ENCODE measurements at places on chromosomes 16 and 17. TPM values are rescaled to one million over a fixed set of nuclear protein-coding genes. Genes with fewer than 3 reads are reported as not detected.

Gene DPEP1
- total RNA-seq, result not detected

GRCh38 chr17:50833510-50834428, 1.6 kb upstream of the WFIKKN2 start:
- H3K27me3 ChIP-seq, result peaks cover 12% of the 10 kb centered on the region
- no peak overlapping the region for H3K4me3 ChIP-seq
- no peak for DNase-seq
- peaks cover 5% of the 10 kb centered on the region for H3K4me1 ChIP-seq
- no peaks in the 10 kb centered on the region for H3K36me3 ChIP-seq
- H3K27ac ChIP-seq, result no peak overlapping the region

DNA sequence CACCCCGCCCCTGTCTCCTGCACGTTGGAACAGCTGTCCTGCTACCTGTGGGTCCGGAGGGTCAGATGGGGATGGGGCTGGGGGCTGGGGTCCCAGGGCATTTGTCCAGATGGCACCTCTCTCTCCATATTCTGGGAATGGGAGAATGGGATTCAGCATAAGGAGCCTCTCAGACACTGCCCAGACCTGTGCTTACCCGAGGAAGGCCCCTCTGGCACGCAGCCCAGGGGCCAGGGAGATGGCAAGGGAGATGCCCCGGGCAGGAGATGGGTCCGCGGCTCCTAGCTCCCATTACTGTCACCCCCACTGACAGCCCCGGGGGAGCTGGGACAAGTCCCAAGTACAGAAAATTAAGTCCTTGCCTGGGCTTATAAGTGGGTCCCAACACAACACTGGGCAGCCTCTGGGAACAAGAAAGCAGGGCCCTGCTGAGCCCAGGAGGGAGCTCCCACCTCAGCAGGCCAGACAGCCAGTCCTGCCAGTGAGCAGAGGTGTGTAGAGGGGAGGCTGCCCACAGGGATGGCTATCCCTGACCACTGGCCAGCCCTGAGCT, 1.8 kb downstream of the VASN start:
- no peak overlapping the region for H3K27ac ChIP-seq
- peaks cover 7% of the 10 kb centered on the region for H3K4me1 ChIP-seq
- H3K36me3 ChIP-seq, result no peaks in the 10 kb centered on the region

DNA sequence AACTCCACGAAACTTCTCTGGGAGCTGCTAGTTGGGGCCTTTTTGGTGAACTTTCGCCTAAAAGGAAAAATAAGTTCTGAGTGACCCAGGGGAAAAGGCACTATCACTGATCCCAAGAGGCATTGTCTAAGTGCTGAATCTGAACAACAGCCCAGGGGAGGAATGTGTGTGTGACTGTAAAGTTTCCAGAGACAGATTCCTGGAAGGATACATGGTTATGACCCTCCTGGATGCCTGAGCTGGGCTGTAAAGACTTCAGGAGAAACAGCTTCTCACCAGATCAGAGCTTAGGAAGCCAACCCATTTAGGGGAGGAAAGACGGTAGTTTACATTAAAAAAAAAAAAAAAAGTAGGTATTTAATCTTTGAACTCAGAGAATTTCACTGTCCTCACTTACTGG, 20.2 kb downstream of the HIGD1B start:
- DNase-seq, result no peak
- no peaks in the 10 kb centered on the region for H3K27me3 ChIP-seq

- no peaks in the 10 kb centered on the region for H3K4me1 ChIP-seq
- no peak overlapping the region for H3K4me3 ChIP-seq
- no peaks in the 10 kb centered on the region for H3K27me3 ChIP-seq
- no peak for DNase-seq
- no peak overlapping the region for H3K27ac ChIP-seq
- H3K36me3 ChIP-seq, result peaks cover 2% of the 10 kb centered on the region
Observed at GRCh38 chr16:65281586-65281985, 159.7 kb upstream of the CDH11 start.

DNA sequence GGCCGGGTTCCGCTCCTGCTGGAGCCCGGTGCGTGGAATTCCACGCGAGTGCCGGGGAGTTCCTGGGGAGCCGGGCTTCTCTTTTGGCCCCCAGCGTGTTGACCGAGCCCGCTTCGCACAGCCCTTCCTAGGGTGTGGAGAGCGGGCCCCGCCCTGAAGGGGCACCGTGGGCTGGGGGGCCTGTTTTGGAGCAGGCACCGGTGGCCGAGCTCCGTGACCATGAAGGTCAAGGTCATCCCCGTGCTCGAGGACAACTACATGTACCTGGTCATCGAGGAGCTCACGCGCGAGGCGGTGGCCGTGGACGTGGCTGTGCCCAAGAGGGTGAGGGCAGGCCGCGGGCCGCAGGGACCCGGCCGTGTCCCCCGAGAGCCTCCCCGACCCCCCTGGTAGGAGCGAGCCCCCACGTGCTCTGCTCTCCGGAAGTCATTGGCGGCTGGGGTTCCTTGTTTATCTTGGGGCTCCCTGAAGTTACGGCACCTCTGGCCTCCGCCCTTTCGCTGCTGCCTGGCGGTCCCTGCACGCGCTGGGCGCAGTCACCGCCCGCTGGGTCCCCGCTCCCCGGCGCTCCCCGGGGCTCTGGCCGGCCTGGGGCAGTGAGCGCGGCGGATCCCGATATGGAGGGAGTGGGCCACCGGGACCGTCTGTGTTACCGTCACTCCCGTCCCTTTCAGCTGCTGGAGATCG, 528 bp downstream of the HAGHL start:
- peak; percentile 34 for DNase-seq
- H3K36me3 ChIP-seq, result no peaks in the 10 kb centered on the region
- H3K27me3 ChIP-seq, result no peaks in the 10 kb centered on the region
- H3K4me1 ChIP-seq, result peaks cover 6% of the 10 kb centered on the region
- no peak overlapping the region for H3K27ac ChIP-seq

Gene TBC1D26
- 0.74 TPM for total RNA-seq

DNA sequence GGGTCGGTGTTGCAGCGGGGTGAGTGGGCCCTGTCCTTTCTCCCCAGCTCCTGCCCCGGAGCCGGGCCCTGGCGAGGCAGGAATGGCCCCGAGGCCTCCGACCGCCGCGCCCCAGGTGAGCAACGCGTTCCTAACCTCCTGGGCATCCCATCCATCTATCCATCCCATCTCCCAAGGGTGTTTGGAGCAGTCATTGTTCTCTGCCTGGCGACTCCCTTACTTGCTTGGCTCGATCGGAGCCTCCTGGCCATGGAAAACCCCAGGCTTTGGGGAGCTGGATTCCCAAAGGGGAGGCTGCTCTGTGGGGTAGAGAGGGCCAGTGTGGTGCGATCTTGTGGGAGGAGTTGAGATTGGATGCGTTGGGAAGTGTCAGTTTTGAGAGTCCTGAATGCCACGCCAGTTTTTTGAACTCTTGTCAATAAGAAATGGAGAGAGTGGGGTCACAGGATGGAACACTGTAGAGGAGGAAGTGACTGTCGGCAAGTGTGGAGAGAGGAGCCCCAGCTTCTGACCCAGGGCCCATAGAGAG, 684 bp downstream of the ZFP90 start:
- H3K4me3 ChIP-seq, result peak overlapping the region; percentile 98
- DNase-seq, result peak; percentile 24
- peak overlapping the region; percentile 79 for H3K27ac ChIP-seq

GRCh38 chr16:79571065-79571902, 29.3 kb downstream of the MAF start:
- no peaks in the 10 kb centered on the region for H3K36me3 ChIP-seq
- H3K4me1 ChIP-seq, result no peaks in the 10 kb centered on the region
- no peak overlapping the region for H3K27ac ChIP-seq
- no peak for DNase-seq

DNA sequence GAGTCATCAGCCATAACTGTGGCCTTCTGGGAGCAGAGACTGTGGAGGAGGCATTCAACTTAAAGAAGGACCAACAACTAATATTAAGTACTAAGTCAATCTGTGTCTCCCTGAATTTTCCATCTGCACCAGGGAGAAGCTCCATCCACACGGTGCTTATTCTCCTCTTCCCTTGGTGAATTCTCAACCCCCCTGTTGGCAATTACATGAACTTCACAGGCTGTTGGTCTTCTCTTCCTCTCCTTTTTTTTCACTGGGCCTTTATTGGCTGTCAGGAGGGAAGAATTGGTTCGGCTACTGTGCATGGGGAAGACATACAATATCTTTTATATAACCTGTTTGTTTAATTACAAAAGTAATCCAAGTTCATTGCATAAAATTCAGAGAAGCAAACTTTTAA, 152.8 kb upstream of the IRX6 start:
- H3K36me3 ChIP-seq, result no peaks in the 10 kb centered on the region
- no peaks in the 10 kb centered on the region for H3K4me1 ChIP-seq
- H3K4me3 ChIP-seq, result no peak overlapping the region
- no peak overlapping the region for H3K27ac ChIP-seq

GRCh38 chr16:49932946-49933345, 77.0 kb upstream of the ZNF423 start:
- no peaks in the 10 kb centered on the region for H3K4me1 ChIP-seq
- H3K36me3 ChIP-seq, result no peaks in the 10 kb centered on the region
- DNase-seq, result no peak
- no peak overlapping the region for H3K27ac ChIP-seq
- H3K4me3 ChIP-seq, result no peak overlapping the region
- H3K27me3 ChIP-seq, result peaks cover 19% of the 10 kb centered on the region

Gene ITGB4
- 2.7 TPM for total RNA-seq

- no peaks in the 10 kb centered on the region for H3K36me3 ChIP-seq
- no peak for DNase-seq
- peak overlapping the region; percentile 79 for H3K4me3 ChIP-seq
- H3K4me1 ChIP-seq, result peaks cover 99% of the 10 kb centered on the region
Observed at GRCh38 chr17:40606548-40607353, 40.9 kb downstream of the SMARCE1 start.

Gene SPATA33
- 12.1 TPM for total RNA-seq

DNA sequence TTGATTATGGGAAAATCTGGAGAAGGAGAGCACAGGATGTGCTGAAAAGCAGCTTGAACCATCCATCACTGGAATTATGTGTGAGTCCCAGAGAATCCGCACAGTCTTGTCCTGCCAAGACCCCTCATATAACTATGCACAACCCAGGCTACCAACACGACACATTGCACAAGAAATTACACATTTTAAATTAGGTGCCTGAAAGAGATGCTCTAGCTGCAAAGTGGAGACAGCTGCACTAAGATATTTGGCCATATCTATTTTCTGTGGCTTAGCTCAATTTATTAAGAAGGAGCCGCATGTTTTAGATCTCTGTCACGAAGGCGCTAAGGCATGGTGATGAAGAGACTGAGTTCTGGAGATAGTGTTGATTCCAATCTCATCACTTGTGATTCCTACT, 1308.4 kb downstream of the CDH8 start:
- no peak for DNase-seq
- H3K27ac ChIP-seq, result no peak overlapping the region
- no peaks in the 10 kb centered on the region for H3K27me3 ChIP-seq

DNA sequence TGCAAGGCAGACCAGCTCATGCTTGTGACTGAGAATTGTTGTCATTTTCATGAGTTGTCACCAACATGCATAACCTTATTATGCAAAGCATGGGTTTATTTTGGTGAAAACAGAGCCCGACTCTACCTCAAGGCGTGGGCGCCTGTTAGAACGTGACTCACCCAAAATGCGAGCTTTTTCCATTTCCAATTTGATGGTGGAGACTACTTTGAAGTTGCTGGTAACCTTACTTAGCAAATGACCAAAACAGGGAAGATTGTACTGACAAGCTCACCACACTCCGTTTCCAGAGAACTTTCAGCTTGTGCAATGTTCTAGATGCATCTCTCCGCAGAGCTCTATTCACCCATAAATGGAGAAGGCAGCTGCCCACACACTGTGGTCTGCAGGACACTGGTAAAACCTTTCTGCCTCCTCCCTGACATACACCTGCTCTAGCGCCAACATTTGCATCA, 284.5 kb downstream of the MAF start:
- H3K27me3 ChIP-seq, result peaks cover 45% of the 10 kb centered on the region
- H3K36me3 ChIP-seq, result no peaks in the 10 kb centered on the region
- peaks cover 38% of the 10 kb centered on the region for H3K4me1 ChIP-seq
- H3K27ac ChIP-seq, result peak overlapping the region; percentile 83

DNA sequence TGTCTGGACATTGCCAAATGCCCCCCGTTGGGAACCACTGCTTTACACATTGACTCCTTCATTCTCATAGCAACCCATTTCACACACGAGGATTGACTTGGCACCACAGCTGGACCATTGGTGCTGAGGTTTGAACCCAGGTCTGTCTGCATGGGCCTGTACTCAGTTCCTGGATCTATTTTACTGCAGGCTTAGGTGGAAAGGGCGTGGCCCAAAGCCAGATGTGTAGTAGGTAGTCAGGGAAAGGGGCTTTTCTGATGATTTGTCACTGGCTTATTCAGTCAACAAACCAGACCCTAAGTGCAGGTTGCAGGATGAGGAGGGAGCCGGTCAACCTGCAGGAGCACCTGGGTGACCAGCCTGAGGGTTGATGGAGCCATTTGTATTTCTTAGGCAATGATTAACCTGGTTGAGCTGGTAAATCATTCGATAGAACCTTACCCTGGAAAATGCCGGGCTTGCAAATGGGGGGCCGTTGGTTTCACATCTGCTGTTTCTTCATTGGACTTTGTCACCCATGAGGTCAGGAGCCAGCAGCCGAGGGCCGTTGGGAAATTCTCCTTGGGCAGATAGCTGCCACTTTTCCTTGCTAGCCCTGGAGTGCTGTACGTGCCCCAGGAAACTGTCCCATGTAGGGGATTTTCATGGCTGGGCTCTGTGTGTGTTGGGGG, 104.4 kb downstream of the CMIP start:
- H3K27ac ChIP-seq, result no peak overlapping the region
- no peaks in the 10 kb centered on the region for H3K36me3 ChIP-seq
- H3K4me1 ChIP-seq, result peaks cover 52% of the 10 kb centered on the region
- no peak for DNase-seq
- no peak overlapping the region for H3K4me3 ChIP-seq

DNA sequence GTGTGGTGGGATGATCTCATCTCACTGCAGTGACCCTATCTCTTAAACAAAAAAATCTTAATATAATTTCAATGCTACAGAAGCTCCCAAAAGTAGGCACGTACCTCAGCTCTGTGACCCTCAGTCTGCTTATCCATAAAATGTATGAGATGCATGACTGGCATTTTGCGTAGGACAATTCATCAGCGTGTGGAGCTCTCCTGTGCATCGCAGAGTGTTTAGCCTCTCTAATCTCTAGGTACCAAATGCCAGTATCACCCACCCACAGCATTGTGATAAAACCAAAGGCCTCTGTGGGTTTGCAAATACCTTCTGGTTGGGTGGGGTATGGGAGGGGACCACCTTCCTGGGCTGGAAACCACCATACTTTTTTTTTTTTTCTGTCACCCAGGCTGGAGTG, 19.0 kb upstream of the TUBG2 start:
- no peaks in the 10 kb centered on the region for H3K36me3 ChIP-seq
- no peak overlapping the region for H3K27ac ChIP-seq
- peaks cover 11% of the 10 kb centered on the region for H3K27me3 ChIP-seq
- H3K4me3 ChIP-seq, result no peak overlapping the region
- H3K4me1 ChIP-seq, result no peaks in the 10 kb centered on the region
- DNase-seq, result no peak

Measured in activated T-cell treated with anti-CD3 and anti-CD28 coated beads, Interleukin-2, amount 50 U/mL, for 72 hours (primary cell).